ENCODE measurements at places on chromosomes 12 and 14. TPM values are rescaled to one million over a fixed set of nuclear protein-coding genes. Genes with fewer than 3 reads are reported as not detected.

The ATG101 gene
- 74.9 TPM for total RNA-seq

The KRT5 gene
- total RNA-seq = 6.7 TPM

The OR6C65 gene
- not detected for total RNA-seq

The CDCA3 gene
- 3.3 TPM for total RNA-seq

The TAS2R50 gene
- total RNA-seq = 6.8 TPM

The DENND5B gene
- 10.2 TPM for total RNA-seq

The LRP1-AS gene
- total RNA-seq = not detected

The TAS2R9 gene
- total RNA-seq = not detected

The KLRD1 gene
- 0.66 TPM for total RNA-seq

The RAD9B gene
- total RNA-seq = 0.29 TPM

The KIF21A gene
- total RNA-seq = 3.0 TPM

The NTF3 gene
- total RNA-seq = 0.50 TPM

The CDC42BPB gene
- 146 TPM for total RNA-seq

The SYNDIG1L gene
- 0.15 TPM for total RNA-seq

The MAP3K9 gene
- 0.15 TPM for total RNA-seq

The KRT74 gene
- total RNA-seq = not detected

The SOAT2 gene
- not detected for total RNA-seq

The FERMT2 gene
- total RNA-seq = 94.3 TPM

The JPH4 gene
- not detected for total RNA-seq

The FGD4 gene
- 19.2 TPM for total RNA-seq

The PTPRO gene
- 1.2 TPM for total RNA-seq

The ARL6IP4 gene
- 137 TPM for total RNA-seq

The METAP2 gene
- total RNA-seq = 94.7 TPM

The NOS1 gene
- total RNA-seq = not detected

The DTD2 gene
- 45.2 TPM for total RNA-seq

The DHRS4 gene
- 47.6 TPM for total RNA-seq

The PRH2 gene
- not detected for total RNA-seq

The GRIN2B gene
- total RNA-seq = not detected

The MORN3 gene
- total RNA-seq = 0.33 TPM

The CELA1 gene
- total RNA-seq = not detected

The C12orf56 gene
- 2.0 TPM for total RNA-seq

The VRTN gene
- total RNA-seq = not detected

The OR6C3 gene
- not detected for total RNA-seq

The CLEC6A gene
- total RNA-seq = not detected

The PLEKHG3 gene
- total RNA-seq = 1.5 TPM

The GALNT8 gene
- total RNA-seq = 0.29 TPM

The TAMALIN gene
- 15.9 TPM for total RNA-seq

The NTN4 gene
- total RNA-seq = 11.1 TPM

The AQP2 gene
- not detected for total RNA-seq

The NDUFB1 gene
- total RNA-seq = 187 TPM

The HOXC11 gene
- not detected for total RNA-seq

The KRT82 gene
- not detected for total RNA-seq

The DLK1 gene
- not detected for total RNA-seq

The POTEM gene
- total RNA-seq = not detected

The GLI1 gene
- 1.6 TPM for total RNA-seq

The APOLD1 gene
- 2.6 TPM for total RNA-seq

The FLRT2 gene
- total RNA-seq = 6.4 TPM

The TRHDE gene
- total RNA-seq = 42.5 TPM

The CCDC175 gene
- not detected for total RNA-seq

The DBX2 gene
- total RNA-seq = not detected

The KLRK1 gene
- 0.29 TPM for total RNA-seq

The CFAP54 gene
- total RNA-seq = 3.1 TPM

The PXMP2 gene
- total RNA-seq = 16.4 TPM

The PAH gene
- total RNA-seq = not detected

The DCP1B gene
- total RNA-seq = 10.5 TPM

The GALNT9 gene
- 0.29 TPM for total RNA-seq

Measured in smooth muscle cell of trachea (primary cell).